Testis (tissue), 5 donors: ENCODE measurements at places on chromosomes 7 and 10. TPM values are rescaled to one million over a fixed set of nuclear protein-coding genes. Genes with fewer than 3 reads are reported as not detected.

DNA sequence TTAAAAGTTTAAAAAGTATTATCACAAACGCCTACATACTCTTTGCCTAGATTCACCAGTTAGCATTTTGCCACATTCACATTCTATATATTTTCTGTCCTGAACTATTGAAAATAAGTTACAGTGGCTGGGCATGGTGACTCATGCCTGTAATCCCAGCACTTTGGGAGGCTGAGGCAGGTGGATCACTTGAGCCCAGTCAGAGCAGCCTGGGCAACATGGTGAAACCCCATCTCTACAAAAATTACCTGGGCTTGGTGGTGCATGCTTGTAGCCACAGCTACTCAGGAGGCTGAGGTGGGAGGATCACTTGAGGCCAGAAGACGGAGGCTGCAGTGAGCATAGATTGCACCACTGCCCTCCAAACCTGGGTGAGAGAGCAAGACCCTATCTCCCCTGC lies 5.3 kb downstream of the ARPC1A start:
- DNase-seq: no peak

- no peak for DNase-seq
These were observed 154.4 kb downstream of the AMPH start for GRCh38 chr7:38476764-38477163.

DNA sequence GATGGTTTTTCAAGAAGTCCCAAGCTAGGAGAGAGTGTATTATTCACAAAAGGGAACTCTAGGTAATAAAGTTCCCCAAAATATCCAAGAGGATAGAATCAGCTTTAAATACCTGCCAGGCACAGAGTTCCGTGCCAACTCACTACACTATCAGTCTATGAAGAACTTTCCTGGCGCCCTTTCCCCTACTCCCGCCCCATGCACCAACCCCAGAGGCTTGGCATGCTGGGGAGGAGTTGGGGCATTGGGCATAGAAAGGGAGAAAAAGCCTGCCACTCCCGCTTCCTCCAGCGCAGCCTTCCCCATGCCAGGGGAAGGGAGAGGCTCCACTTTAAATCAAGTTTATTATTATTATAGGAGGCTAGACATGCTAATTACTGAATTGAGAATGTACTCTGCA lies 54.9 kb downstream of the ZNF800 start:
- no peak for DNase-seq

The BTBD16 gene
- total RNA-seq: 5.3 TPM

GRCh38 chr10:63042256-63042655 lies 90.9 kb upstream of the NRBF2 start:
- DNase-seq: no peak

The HMX2 gene
- 0.47 TPM for total RNA-seq

- DNase-seq: no peak
These were observed 56.5 kb upstream of the KDM7A start for GRCh38 chr7:140232957-140233917.

DNA sequence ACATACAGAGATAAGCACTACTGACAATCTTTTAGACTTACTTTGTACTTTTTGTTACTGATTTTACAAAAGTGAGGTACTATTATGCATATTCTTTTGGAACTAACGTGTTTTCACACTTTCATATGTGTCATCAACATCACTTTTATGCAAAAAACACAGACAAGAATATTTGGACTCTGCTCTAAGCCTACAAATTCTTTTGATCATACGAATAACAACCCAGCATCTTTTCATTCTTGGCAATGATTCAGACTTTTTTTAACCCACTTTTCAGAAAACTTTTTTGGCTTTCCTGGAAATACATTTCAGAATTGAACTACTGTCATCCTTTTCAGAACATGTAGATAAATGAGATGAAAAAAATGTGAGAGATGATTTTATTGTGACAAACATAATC lies 30.2 kb downstream of the USP6NL start:
- DNase-seq: no peak

DNA sequence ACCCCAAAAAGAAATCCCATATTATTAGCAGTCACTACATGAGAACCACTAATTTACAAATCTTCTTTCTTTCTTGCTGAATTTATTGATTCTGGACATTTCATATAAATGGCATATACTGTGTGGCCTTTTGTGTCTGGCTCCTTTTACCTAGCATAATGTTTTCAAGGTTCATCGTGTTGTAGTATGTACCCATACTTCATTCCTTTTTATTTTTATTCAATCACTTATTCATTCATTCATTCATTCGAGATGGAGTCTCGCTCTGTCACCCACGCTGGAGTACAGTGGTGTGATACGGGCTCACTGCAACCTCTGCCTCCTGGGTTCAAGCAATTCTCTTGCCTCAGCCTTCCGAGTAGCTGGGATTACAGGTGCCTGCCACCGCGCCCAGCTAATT lies 21.9 kb downstream of the VPS26A start:
- DNase-seq: no peak

DNA sequence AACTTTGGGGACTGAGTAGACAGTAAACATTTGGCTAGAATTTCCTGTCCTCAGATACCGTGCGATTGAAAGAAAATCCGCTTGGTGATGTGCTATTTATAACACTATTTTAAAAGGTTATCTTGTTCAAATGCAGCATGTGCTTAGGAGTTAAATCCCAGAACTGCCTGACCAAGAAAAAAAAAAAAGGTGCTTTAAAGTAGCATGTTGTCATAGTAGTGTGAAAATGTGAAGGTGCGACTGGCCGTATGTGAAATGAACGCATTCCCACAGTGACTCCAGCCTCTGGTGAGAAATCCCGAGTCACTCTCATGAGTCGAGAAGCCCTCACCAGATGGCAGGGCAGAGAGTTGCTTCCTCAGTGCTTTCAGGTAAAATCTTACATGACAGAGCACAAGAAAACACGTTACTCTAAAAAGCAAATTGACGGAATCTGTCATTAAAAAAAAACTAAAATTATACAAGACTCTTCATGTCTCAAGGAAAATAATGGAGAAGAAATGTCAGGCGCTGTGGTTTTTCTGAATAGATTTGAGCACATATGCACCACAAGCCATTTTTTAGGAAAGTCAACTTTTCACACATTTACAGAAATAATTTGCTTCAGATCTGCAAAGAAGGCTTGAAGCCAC lies 18.4 kb upstream of the KLF6 start:
- no peak for DNase-seq

The RAMP3 gene
- total RNA-seq: 17.0 TPM

GRCh38 chr7:106423821-106424475 lies 139.2 kb upstream of the NAMPT start:
- DNase-seq: no peak

- no peak for DNase-seq
These were observed 621.3 kb downstream of the ANKRD7 start for GRCh38 chr7:118845791-118846190.

GRCh38 chr7:80764132-80764531 lies 125.7 kb downstream of the CD36 start:
- DNase-seq: no peak

DNA sequence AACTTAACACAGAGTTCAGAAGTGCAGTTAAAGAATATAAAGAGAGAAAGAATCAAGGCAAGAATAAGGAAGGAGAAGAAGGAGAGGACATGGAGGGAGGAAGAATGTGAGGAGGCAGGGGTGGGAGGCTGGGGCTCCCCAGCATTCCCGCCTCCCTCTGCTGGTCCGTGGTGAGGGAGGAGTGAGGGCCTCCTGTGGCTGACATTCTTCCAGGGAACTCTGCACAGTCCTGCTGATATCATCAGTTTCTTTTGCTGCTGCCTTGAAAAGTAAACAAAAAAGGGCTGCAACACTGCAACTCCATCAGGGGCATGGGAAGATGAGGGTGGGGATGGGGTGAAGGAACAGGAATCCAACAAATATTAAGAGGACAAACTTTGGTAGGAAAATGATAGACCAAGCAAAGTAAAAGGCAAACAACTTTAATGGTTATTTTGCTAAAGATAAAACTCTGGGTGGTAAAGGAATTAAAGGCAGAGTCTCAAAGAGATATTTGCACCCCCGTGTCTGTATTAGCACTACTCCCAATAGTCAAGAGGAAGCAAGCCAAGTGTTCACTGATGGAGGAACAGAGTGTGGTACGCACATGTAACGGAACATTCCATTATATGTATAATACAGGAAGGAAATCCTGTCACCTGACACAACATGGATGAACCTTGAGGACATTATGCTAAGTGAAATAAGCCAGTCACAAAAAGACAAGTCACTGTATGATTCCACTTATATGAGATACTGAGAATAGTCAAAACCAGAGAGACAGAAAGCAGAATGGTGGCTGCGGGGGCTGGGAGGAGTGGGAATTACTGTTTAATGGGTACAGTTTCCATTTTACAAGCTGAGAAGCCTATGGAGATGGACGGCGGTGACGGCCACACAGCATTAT lies 8.0 kb upstream of the SPOCK2 start:
- peak; percentile 70 for DNase-seq

- DNase-seq: peak; percentile 39
These were observed 92.6 kb downstream of the RGS10 start for GRCh38 chr10:119449760-119450461.

The RPEL1 gene
- total RNA-seq: not detected

DNA sequence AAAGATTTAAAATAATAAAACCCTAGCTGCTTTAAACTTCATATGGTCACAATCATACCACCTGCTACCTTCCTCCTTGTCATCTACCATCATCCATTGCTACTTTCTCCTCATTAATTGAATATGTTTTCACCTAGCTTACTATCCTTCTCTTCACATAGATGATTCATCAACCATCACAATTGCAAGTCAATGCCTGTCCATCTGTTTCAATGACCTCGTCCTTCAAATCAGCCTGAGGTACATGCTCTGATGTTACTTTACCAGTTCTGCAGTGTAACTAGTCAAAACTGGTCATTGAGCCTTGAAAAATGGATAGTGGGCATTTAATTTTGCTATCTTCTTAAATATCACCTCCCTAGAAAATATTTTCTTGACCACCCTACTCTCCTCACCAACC lies 164.7 kb downstream of the SEMA3E start:
- no peak for DNase-seq

DNA sequence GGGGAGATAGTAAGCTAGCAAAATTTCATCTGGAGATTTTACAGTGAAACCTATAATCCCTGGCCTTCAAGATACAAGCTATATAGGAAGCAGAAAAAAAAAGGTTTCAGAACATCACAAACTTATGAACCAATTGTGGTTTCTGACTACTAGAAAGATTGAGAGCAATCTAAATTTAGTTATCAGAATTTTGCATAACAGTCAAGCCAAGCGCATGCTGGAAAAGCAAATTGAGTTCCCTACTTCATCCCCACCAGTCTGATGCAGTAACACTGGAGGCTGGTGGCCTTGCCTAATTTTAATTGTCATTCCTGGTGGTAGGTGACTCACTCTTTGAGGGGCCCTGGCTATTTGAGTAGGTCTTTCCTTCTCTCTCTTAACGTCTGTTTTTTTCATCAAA lies 46.3 kb upstream of the ELMO1 start:
- no peak for DNase-seq

- DNase-seq: no peak
These were observed 289.8 kb upstream of the KLF6 start for GRCh38 chr10:4074545-4075407.

DNA sequence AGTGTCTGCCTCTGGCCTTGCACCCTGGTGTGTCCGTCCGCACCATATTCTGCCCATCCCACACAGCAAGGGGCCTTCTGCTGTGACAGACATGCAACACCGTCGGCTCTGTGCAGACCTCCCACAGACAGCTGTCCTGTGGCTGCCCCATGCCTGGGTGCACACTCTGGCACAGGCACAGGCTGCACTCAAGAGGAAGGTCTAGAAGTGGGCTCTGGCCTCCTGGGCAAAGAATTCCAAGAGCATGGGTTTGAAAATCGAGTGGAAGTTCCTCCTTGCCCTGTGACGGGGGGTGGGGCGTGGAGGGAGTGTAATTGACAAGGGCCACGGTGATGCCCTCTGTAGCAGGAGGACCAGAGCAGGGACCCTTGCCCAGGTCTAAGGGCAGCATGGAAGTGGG lies 4.3 kb upstream of the LOXL4 start:
- no peak for DNase-seq

GRCh38 chr10:17872191-17873091 lies 63.3 kb downstream of the MRC1 start:
- no peak for DNase-seq

The UPK3BL2 gene
- 5.6 TPM for total RNA-seq

The RGR gene
- total RNA-seq: 3.7 TPM

DNA sequence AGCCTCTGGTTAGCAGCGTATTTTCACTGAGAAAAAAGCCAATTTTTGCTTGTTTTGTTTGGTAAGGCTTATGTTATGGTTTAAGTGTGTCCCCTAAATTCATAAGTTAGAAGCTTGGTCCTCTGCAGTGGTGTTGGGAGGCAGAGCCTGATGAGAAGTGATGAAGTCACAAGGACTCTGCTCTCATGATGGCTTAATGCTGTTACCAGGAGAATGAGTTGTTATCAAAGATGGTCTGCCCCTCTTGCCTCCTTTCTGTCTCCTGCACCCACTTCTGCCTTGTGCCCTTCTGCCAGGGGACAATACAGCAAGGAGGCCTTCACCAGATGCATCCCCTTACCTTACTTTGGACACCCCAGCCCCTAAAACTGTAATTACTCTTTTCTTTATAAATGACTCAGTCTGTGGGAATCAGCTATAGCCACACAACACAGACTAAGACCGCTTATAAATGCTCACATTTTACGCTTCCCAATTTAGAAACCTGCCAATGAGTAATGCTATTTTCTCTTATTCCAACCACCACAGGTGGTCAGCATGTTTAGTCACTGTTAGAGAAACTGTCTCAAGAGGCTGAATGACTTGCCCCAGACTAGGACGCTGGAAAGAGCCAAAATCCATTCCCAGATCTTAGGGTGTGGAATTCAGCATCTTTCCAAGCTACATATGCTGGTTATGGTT lies 6.1 kb upstream of the PKD1L1 start:
- no peak for DNase-seq

DNA sequence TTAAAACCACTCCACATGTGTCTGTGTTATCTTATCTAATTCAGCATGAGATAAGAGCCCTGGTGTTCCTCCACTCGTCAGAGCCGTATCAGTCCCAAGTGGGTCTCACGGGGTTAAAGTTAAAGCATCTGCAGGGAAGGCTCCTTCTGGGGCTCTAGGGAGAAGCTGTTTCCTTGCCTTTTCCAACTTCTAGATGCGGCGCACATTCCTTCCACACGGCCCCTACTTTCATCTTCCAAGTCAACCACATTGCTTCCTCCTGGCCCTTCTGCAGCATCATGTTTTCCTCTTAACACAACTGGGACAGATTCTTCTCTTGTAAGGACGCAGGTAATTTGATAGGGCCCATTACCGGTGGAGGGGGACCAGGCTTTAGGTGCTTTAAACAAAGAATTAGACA lies 620.1 kb upstream of the DPP6 start:
- DNase-seq: no peak

GRCh38 chr10:59803714-59804113 lies 50.5 kb upstream of the MRLN start:
- DNase-seq: no peak

- no peak for DNase-seq
These were observed 94.6 kb upstream of the FAM180A start for GRCh38 chr7:135843214-135843613.
